ENCODE measurements at places on chromosomes 7 and 10. TPM values are rescaled to one million over a fixed set of nuclear protein-coding genes. Genes with fewer than 3 reads are reported as not detected.

Gene CSTF2T
- polyA plus RNA-seq: not detected

Gene CNPY1
- 0.17 TPM for polyA plus RNA-seq

Gene TRIL
- 38.9 TPM for polyA plus RNA-seq

Gene AMPH
- polyA plus RNA-seq: 9.6 TPM

DNA sequence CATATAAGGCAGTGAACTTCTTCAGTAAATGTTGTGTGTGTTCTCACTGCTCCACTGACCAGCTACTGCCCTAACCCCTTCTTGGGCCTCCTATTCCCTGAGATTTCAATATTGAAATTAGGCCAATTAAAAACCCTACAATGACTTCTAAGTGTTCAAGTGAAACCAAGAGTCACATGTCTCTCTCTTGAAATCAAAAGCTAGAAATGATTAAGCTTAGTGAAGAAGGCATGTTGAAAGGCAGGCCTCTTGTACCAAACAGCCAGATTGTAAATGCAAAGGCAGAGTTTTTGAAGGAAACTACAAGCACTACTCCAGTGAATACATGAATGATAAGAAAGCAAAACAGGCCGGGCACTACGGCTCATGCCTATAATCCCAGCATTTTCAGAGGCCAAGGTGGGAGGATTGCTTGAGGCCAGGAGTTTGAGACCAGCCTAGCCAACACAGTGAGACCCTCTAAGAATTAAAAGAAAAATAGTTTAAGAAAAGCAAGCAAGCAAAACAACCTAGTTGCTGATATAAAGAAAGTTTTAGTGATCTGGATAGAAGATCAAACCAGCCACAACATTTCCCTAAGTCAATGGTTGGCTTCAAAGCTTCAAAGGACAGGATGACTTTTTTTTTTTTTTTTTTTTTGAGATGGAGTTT lies 22.3 kb downstream of the BRAF start:
- DNase-seq: no peak

- DNase-seq: no peak
Observed at GRCh38 chr10:125089469-125089868, 70.9 kb downstream of the CTBP2 start.

Measured in muscle of arm (tissue), 14 donors.